Right ventricle myocardium superior (tissue), 1 donor: ENCODE measurements at places on chromosomes 6 and 20.

DNA sequence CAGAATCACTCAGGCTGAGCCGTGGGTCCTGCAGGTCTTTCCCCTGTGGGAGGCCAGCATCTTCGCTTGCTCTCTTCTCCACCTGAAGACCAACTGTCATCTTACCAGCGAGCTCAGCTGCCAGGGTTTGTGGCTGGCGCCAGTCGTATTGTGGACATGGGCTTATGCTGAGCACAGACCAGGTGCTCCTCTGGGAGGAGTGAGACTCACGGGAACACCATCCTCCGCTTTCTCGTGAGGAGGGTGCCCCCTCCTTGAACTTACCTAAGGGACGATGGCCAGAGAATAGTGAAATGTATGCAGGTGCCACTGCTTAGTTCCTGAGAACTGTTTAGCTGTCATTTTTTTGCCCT lies 17.1 kb downstream of the WRNIP1 start:
- DNase-seq: no peak

DNA sequence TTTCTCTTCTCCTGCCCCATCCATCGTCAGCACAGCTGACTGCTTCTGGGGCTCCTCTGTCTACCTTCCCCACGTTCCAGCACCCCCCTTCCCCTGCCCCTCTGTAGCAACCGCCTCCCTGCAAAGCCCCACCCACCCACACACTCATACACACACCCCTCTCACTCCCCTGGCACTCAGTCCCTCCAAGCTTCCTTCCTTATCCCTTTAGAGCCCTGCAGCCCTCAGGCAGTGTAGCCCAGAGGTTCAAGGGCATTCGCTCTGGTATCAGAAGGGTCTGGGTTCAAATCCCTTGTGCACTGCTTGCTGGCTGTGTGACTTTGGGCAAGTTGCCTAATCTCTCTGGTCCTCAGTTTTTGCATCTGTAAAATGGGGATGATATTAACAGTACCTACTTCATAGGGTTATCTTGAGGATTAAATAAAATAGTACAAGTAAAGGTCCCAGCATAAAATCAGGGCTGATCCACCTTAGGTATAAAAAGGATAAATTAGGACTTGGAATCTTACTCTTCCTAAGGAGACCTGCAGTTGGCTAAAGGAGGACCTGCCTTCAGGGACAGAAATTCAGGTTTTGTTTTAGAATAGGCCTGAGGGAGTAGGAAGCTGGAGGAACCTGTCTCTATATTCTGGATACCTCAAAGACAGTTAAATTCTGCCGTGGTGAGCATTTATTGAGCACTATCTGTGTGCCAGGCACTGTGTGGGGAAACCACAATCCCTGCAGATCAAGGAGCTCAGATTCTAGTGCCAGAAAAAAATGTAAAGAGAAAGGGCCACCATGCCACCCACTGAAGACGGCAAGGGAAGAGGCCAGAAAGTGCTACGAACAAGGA lies 94.1 kb downstream of the SNX5 start:
- DNase-seq: no peak

DNA sequence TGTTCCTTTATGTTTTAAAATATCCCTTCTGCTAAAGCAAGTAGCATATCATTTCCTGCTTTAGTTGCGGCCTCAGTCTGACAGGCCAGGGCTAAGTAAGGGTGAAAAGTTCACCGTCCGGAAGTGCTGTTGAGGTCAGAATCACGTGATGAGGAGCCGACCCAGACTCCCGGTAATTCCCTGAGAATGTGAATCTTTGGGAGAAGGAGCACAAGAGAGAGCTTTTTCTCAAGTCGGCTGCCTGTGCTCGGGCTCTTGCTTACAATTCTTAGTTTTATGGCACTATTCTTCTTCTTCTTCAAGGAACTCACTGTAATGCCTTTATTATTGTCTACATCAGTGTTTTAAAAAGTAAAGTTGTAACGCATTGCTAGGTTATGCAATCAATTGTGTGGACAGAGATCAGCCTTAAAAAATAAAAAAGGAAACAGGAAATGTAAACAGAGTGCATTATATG lies 309.3 kb downstream of the PRL start:
- DNase-seq: peak; percentile 63

GRCh38 chr6:142850679-142851423 lies 94.1 kb downstream of the HIVEP2 start:
- no peak for DNase-seq

GRCh38 chr6:9621276-9621675 lies 793.6 kb downstream of the TFAP2A start:
- DNase-seq: no peak

DNA sequence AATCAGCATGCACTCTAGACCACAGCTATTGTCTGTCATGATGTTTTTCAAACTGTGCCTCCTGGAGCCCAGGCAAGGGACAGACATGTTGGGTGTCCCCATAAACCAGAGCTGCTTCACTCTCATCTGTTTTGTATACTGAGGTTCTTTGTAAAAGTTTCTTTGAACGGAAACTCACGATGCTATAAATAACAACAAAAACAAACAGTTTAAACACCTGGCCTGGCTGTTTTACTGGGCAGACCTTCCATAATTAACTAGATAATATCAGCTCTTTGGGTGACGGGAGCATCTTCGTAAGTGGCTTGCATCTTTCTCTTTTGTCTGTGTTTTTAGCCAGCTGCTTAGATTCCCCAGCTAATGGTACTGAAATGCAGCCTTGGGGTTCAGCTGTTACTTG lies 190.3 kb downstream of the ZDHHC14 start:
- no peak for DNase-seq
